Fibroblast of the aortic adventitia (primary cell): ENCODE measurements at places on chromosomes 7 and 10. TPM values are rescaled to one million over a fixed set of nuclear protein-coding genes. Genes with fewer than 3 reads are reported as not detected.

Gene ZNF518A
- total RNA-seq, result 8.6 and 20.8 TPM in 2 replicates

Gene H2BK1
- not detected in 2 replicates for total RNA-seq

Gene UPK3BL1
- 1.5 and 3.2 TPM in 2 replicates for total RNA-seq

Gene EBLN1
- not detected in 2 replicates for total RNA-seq

Gene PAPSS2
- total RNA-seq, result 26.2 and 96.9 TPM in 2 replicates

Gene AKR1C2
- total RNA-seq, result 48.2 and 376 TPM in 2 replicates

Gene SCIN
- total RNA-seq, result 0.25 and 2.3 TPM in 2 replicates

Gene AFAP1L2
- total RNA-seq, result 0.18 TPM in 1 of 2 replicates, not detected in the other

Gene CHRM2
- total RNA-seq, result 1.2 and 26.4 TPM in 2 replicates

Gene ZDHHC4
- total RNA-seq, result 51.2 and 63.8 TPM in 2 replicates

Gene UCN3
- total RNA-seq, result not detected in 2 replicates
